Femur (tissue), 1 donor: ENCODE measurements at places on chromosomes 7 and 10.

DNA sequence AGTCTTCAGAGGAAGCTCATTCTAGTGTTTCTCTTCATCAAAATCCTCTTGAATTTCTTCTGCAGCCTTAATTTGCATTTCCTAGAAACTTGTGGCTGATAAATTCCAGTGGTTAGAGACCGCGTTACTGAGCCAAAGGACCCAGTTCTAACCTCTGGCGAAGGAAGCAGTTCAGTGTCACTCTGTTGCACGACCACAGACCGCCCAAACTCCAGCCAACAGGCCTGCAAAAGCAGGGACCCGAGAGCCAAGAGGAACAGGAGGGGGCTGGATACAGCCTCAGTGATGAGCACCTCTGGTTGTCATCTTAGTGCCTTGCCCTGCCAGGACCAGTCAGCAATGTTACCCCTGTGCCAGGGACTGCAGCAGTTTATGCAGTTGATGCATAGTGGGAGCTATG is 70.0 kb downstream of the AFAP1L2 start:
- DNase-seq = peak; percentile 66

DNA sequence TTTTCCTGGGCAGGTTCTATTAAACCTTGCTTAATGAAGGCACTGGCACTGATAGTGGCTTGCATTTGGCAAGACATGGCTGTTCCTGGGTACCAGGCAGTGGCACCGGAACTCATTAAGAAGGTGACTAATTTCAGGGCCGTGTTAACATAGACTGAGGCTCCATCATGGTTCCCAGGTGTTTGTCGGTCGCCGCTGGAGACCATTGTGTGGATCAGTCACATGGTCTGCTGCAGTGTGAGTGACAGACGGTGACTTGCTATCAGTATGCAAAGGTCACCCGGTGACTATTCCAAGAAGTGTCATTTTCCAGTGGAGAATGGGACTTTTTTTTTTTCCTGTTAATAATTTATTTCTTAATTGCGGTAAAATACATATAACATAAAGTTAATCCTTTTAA is 106.3 kb downstream of the INSYN2A start:
- DNase-seq = no peak

DNA sequence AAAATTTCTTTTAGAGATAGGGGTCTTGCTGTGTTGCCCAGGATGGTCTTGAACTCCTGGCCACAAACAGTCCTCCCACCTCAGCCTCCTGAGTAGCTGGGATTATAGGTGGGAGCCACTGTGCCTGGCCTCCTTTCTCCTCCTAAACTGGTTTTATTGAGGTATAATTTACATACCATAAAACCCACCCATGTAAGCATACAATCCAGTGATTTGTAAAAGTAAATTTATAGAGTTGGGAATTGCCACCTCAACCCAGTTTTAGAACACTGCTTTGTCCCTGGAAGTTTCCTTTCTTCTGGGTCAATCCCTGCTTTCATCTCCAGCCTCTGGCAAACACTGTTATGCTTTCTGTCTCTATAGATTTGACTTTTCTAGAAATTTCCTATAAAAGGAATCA is 49.0 kb downstream of the CNNM2 start:
- no peak for DNase-seq

- peak; percentile 59 for DNase-seq
These were observed 154.8 kb downstream of the TNS3 start for GRCh38 chr7:47427051-47427643.

GRCh38 chr7:132291481-132291880 is 284.8 kb downstream of the PLXNA4 start:
- no peak for DNase-seq

DNA sequence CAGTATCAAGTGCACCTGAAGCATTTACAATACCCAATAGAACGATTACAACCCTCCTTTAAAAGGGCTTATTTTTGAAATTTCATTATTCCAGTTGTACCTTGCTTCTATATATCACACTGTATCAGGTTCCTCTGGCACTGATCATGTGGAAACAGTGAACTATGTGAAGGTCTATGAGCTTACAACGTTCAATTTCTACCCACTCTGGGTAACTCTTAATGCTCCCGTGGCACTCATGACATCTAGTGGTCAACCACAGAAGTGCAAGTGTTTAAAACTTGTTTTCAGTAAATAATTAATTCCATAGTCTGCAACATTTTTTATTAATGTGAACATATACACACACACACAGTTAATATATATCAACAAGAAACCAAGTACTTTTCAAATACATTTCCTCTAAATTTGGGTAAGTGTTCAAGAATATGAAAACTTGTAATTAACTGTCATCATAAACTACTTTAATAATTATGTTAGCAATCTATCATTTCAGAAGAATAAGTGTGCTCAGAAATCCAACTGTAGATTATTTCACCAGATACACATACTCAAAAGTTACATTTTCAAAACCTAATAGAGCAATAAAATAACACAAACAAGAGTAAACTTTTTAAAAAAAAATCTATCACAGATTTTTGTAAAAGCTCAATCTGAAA is 61.0 kb downstream of the MPP7 start:
- DNase-seq = peak; percentile 62

GRCh38 chr7:77419102-77419501 is 3.0 kb upstream of the GSAP start:
- DNase-seq = no peak

DNA sequence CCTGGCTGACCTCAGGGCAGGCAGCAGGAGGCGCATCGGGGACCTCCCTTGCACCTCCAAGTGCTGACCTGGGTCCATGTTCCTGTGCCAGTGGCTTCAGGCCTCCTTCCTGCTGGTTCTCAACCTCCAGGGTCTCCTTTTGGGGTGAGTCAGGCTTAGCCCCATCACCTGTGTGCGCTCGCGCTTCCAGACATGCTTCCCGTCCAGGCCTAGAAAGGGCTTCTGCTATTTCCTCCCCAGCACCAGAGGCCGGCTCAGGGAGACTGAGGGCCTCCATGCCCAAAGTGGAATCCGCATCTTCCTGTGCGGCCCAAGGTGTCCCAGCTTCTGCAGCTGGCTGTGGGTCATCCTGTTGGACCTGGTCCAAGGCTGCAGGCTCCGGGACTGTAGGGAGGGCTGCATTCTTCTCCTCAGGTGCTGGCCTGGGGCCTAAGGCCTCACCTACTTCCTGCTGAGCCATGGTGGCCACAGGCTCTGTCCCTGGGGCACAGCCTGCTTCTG is 5.9 kb downstream of the NACAD start:
- no peak for DNase-seq

GRCh38 chr7:7418997-7419396 is 116.7 kb downstream of the COL28A1 start:
- no peak for DNase-seq

- no peak for DNase-seq
These were observed 205.8 kb upstream of the HDAC9 start for GRCh38 chr7:18289788-18290187.

DNA sequence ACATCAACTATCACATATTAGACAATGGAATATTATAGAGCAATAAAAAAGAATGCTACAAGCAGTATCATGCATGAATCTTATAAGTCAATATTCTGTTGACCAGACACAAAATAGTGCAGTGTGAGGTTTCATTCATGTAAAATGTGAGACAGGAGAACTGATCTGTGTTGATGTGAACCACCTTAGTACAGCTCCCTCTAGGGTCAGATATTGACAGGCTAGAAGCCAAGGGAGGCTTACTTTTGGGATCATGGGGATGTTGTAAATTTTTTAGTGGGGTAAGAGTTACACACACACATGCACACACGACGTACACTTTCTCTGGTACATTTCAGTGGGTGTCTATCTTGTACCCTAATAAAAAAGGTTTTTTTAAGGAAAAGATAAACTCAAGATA is 231.6 kb upstream of the FOXK1 start:
- DNase-seq = no peak

DNA sequence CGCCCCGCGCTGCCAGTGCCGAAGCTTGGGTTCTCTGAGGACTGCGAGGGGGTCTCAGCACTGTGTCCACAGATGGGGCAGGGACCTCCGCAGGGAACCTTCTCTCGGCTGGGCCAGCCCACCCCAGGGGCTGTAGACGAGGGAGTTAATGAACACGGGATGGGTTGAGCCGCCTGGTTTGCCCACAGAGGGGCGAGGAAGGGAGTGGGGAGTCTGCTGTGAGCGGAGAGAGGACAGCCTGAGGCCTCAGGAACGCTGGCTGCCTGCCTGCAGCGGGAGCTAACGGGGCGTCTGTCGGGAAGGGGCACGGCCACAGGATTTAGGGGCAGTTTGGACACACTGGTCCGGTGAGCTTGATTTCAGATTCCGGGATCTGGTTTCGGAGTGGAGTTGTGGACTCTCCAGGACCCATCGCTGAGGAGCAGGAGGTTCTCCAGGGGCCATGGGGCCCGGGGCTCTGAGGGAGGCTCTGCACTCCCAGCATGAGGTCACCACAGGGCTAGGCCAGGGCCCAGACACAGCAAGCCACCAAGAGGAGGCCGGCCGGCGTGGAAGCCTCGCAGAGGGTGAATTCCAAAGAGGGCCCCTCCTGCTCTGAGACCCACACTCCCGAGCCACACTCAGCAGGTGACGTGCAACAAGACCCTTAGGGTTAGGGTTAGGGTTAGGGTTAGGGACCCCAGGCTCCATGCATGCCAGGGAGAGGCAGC is 19.0 kb upstream of the FAM20C start:
- peak; percentile 69 for DNase-seq
